SJSA1 (cell line): ENCODE measurements at places on chromosomes 5 and 9. TPM values are rescaled to one million over a fixed set of nuclear protein-coding genes. Genes with fewer than 3 reads are reported as not detected.

DNA sequence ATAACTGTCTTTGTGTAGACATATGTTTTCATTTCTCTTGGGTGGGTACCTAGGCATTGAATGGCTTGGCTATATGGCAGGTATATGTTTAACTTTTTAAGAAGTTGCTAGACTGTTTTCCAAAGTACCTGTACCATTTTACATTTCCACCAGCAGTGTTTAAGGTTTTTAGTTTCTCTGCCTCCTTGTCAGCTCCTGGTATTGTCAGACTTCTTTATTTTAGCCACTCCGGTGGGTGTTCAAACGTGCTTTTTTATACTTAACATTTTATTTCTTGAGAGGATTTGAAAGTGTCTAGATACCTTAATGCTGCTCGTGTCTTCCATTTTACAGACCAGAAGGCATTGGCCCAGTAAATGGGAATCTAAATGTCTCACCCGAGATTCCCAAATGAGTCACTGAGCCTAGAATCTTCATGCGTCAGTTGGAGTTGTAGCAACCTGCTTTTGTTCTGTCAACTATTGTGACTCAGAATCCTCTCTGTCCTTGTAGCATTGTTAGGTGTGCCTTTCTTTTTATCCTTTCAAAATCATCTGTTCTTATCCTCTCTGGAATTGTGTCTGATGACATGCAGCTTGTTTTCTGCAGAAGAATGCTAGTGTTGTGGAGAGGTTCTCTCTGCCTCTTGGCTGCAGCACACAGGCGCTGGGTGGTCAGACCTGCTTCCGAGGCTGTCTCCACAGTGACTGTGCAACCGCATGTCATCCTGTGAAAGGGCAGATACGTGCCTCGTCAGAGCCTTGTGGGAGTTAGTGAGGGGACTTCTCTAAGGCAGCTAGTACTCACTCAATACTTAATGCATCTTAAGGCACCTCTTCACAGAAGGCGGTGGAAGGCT is 291.8 kb downstream of the AOPEP start:
- DNase-seq: peak; percentile 91

DNA sequence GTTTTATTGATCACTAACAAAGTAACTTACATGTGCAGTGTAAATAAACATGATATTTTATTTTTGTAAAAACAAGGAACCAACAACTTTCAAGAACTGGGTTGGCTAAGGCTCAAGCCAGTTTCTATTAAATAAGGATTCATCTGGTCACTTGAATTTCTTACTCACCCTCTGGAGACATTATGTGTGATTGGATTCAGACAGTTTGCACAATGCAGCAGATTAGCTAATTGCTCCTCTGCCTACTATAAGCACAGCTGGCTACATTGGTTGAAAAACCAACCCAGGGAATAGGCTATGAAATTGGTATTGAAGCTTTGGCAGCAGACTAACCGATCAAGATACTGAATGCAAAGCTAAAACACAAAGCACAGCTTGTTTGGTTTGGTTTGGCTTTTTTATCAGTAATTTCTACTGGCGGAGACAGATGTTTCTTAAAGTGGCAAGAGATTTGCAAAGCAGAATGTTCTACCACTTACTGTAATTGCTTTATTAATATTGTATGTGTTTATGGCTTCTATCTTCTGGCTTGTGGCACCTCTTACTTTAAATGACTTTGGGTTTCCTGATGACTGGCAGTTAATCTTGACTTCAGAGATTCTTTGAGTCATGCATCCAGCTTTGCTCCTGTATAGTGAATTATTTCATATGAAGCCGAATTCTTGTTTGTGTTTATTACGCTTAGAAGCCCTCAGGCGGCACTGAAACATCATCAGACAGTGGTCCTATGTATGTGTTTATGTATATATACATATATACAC is 231.5 kb downstream of the MPDZ start:
- no peak for DNase-seq

GRCh38 chr9:134321531-134321930 is 4.7 kb upstream of the RXRA start:
- DNase-seq: no peak

DNA sequence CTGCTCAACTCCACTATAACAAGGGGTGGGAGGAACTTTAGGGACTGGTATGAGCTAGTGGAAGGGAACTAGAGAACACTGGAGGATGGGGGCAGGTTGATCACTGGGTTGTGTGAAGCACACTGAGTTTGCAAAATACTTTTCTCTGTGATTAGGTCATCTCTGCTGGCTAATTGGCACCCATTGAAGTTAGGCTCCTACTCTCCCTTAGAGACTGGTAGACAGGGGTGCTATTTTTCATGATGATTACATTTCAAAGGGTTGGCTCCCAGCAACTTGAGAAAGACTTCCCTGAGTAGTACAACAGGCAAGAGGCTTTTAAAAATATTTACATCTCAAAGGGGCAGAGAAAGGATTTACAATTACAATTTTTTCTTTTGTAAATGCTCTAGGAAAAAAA is 50.4 kb upstream of the MTAP start:
- no peak for DNase-seq

ALDOB gene
- not detected in 2 replicates for total RNA-seq
